ENCODE measurements at places on chromosomes 2 and 18.

DNA sequence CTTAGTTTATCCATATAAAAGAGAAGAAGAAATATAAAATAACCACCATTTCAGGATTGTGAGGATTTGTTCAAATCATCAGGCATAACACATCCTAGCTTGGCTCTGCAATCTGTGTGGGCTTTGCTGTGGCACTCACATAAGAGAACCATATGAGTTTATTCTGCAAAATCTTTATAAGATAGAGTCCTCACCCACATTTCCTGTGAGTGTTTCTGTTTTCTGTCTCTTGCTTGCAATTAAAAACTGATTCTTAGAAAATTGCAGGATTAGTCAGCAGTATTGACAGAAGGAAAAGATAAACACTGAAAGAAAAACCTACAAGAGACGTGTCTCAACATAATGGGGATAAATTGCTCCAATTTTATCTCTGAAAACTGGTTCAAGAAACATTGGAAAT lies 258.5 kb downstream of the RND3 start:
- no peak for DNase-seq

DNA sequence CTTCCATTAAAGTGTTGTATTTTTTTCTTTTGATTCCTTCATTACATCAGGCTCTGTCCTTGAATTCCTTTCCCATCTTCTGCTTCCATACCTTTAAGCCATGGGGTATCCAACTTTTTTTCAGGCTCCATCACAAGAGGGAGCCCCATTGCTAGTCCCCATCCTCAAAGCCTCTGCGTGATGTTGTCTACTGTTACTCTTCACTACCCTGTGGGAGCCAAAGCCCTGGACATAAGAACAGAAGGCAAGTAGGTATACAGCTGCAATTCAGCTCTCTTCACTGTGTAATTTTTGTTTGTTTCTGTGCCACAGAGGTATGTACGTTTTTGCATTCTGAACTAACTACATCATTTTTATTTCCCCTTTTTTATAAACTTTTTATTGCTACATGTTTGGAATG lies 36.6 kb upstream of the CCNYL1 start:
- no peak for DNase-seq

- DNase-seq, result no peak
Observed at GRCh38 chr2:229344955-229345354, 73.9 kb upstream of the PID1 start.

DNA sequence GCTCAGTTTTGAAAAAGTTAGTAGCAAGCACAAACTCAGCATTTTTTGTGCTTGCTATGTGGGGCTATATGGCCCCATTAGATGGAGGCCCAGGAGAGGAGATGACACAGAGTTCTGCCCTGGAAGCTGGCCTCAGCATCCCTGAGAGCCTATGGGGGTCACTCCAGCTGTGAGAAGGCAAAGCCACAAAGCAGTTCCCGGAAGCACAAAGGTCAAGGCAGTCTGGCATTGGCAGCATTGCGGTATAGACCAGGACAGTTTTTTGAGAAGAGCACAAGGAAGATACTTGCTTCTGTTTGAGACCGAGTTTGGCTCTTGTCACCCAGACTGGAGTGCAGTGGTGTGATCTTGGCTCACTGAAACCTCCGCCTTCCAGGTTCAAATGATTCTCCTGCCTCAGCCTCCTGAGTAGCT lies 7.5 kb upstream of the ITPRIPL1 start:
- DNase-seq, result no peak

- peak; percentile 97 for DNase-seq
Observed at GRCh38 chr2:74529357-74530238, at the start of the genes AUP1 and HTRA2. AUP1 (minus strand) TSS chr2:74529706; CDS start chr2:74529629, 77 bp downstream. HTRA2 (plus strand) TSS chr2:74529933; CDS start chr2:74530007, 74 bp downstream.

DNA sequence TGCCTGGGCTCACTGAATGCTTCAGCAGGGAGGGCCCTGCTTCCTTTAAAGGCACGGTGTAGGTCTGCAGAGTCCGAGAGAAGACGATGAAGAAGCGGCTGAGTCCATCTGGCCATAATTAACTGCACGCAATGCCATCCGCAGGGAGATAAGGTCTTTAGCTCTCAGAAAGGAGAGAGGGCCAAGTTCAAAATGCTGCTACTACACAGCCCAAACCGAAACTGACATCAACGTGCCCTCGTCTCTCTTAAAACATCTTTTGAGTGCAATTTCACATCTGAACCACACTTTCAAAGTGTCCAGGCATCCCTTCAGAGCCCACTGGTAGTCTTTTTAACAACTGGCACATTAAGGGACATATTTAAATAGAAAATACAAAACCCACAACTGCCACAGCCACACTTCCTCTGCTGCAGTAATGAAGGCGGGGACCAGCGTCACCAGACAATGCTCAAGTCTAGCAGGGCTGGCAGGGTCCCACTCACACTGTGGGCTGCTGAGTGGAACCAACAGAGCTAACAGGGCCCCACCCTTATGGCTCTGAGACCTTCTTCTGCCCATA lies 35.8 kb downstream of the ST3GAL5 start:
- no peak for DNase-seq

DNA sequence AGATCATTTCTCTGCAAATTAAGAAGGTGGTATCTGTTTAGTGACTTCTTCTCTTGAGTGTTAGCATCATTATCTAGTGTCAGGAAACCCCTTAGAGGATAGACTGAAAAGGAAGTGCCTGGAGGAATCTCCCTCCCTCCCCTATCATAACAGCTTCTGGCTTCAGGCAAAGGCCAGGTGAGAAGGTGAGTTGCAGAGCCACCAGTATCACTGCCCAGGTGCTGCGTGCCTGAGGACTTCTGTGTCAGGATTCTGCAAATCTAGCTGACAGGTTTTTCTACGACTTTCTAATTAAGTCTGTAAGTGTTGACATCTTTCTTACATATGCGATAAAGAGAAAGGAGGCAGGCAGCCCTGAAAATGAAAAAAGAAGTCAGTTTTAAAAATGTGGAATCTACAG lies 111.9 kb downstream of the CCDC85A start:
- DNase-seq, result no peak

- DNase-seq, result no peak
Observed at GRCh38 chr2:178084273-178084672, 11.7 kb upstream of the PDE11A start.

- DNase-seq, result peak; percentile 8
Observed at GRCh38 chr2:71697106-71698004, 244.0 kb downstream of the DYSF start.

DNA sequence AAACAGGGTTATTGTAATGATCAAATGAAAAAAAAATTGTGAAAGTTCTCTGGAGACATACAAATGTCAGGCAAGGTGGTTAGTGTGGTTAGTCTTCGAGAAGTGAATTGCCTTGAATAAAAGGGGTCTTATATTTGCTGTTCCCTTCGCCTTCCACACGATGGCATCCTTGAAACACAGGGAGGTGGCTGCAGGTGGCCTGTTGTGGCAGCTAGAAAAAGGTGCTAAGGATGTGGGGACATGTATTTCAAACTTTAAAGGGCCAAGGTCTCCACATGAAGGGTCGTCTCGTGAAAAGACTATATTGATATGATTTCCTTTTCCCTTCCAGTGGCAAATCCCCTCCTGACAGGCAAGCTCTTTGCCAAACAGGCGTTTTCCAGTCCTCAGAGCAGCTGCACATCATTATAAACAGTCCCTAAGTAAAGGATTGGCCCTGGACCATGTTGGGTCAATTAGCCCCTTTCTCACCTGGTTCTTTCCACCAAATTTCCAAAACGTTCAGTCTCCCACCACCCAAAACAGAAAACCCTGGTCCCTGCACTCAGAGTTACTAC lies 68.5 kb downstream of the COPS8 start:
- no peak for DNase-seq

Data from T1000 (cell line).